Hypothalamus (tissue), 51 donors: ENCODE measurements at places on chromosomes 16 and 17.

DNA sequence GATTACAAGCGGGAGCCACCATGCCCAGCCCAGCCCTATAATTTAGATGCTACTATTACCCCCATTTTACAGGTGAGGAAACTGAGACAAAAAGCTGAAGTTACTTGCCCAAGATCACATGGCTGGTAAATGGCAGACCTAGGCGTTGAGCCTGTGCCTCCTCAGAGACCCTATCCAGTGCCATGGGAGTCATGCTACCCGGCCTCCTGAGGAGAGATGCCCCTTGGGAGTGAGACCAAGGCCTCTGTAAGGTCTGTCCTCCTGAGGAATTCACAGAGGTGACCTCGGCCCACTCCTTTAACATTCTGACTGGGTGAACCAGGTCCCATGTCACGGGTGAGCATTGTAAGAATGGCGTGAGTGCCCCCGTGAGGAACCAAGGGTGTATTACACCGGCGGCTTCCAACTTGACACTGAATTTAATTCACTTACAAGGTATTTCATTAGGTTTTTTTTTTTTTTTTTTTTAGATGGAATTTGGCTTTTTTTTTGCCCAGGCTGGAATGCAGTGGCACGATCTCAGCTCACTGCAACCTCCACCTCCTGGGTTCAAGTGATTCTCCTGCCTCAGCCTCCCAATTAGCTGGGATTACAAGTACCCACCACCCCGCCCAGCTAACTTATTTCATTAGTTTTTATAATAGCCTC lies 95.7 kb downstream of the ABCC6 start:
- DNase-seq = peak; percentile 34

DNA sequence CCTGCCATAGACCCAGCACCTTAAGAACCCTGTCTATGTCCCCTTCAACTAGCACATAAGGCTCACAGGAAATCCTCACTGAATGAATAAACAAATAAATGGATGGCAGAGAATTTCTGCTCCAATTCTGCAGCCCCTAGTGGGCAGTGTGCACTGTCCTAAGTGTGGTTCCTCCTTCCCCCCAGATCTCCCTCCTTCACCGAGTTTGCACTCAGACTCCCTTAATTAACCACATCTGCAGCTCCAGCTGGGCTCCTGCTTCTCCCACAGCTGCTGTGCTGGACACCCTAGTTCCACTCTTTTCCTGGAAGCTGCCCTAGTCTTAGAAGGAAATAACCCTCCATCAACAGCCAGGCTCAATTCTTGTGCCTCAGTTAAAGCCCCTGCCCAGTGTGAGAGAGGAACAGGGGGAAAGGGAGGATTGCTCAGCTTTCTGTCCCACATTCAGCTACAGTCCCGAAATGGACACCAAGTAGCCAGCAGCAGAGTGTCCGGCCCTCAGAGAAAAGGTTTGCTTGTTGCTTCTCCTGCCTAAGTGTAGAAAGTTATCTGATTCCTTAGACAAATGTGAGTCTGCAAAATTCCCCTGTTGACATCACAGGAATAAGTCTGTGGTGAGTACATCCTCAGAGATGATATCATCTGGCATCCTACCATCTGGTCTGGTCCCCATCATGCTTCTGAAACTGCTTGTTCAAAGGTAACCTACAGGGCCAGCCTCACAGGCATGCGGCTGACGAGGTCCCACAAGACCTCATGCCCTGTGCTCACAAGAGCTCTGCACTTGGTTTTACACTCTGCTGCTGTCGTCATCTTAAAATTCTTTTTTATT lies 12.3 kb downstream of the LRRC3C start:
- DNase-seq = no peak

DNA sequence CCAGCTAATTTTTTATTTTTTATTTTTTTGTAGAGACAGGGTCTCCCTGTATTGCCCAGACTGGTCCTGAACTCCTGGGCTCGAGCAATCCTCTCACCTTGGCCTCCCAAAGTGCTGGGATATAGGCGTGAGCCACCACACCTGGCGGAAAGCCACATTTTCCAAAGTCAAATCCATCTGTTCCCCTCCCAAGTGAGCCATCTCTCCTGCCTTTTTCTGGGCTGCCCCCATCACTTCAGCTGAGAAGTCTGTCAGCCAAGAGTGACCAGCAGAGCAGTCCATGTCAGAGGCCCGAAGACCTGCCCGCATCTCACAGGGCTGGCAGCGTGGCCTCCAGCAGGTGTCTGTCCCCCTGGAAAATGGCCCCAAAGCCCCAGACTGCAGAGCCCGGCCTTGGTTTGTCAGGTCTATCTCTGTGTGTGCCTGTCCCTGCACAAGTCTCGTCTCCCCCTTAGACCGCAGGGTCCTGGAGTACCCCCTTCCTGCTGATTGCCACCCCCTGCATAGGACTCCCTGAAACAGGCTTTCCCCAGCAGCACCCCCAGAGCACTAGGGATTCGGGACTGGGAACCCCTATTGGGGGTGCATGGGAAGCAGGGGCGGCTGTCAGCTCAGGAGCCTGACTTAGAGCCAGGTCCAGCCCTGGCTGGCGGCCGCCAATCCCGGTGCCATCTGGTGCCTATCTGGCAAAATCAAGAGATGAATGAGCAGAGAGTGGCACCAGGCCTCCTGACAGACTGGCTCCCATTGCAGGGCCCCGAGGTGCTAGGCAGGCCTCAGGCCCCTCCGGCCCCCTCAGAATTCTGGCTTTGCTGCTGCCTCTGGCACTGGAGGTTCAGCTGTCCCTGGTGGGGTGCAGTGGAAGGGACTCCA lies 7.8 kb downstream of the TTYH2 start:
- DNase-seq = no peak

DNA sequence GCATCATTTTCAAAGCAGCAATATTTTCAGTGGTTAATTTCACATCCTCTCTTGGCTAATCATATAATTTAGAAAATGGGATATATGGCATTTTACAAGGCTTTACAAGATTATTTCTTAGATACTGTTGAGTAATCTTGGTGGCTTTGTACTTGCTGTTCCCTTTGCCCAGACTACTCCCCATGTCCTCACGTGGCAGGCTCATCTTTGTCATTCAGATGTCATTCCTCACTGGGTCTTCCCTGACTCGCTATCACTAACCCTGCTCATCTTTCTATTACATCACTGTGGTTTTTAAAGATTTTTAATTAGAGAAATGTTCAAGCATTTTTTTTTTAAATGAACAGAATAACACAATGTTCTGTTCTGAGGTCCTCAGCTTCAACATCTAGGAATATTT lies 240.0 kb upstream of the IRX5 start:
- DNase-seq = no peak

- DNase-seq = no peak
These were observed 60.3 kb downstream of the FOXL1 start for GRCh38 chr16:86638642-86639041.

- no peak for DNase-seq
These were observed 11.2 kb downstream of the PPY start for GRCh38 chr17:43931062-43931571.

DNA sequence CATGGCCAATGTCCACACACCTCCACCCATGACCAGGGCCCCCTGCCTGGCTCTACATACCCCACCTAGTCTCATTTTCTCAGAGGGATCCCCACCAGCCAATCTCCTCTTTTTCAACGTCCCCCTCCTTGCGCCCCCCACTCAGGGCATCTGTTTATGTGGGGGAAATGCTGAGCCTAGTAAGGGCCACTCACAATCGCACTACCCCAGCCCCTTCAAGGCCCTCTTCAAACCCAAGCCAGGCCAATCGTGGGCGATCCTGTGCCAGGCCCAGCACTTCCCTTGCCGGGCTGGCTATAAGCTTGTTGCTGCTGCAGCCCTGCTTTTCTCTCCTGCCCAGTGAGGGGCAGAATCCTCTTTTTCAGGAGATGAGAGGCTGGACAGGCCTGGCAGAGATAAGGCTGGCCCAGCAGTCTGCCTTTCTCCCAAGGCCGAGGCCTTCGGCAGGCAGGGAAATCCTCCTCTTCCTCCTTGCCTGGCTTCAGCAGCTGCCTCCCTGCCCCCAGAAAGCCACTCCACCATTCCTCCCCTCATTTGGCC lies 16.1 kb downstream of the HSD11B2 start:
- no peak for DNase-seq

GRCh38 chr17:79803997-79804855 lies 7.3 kb upstream of the CBX8 start:
- no peak for DNase-seq

DNA sequence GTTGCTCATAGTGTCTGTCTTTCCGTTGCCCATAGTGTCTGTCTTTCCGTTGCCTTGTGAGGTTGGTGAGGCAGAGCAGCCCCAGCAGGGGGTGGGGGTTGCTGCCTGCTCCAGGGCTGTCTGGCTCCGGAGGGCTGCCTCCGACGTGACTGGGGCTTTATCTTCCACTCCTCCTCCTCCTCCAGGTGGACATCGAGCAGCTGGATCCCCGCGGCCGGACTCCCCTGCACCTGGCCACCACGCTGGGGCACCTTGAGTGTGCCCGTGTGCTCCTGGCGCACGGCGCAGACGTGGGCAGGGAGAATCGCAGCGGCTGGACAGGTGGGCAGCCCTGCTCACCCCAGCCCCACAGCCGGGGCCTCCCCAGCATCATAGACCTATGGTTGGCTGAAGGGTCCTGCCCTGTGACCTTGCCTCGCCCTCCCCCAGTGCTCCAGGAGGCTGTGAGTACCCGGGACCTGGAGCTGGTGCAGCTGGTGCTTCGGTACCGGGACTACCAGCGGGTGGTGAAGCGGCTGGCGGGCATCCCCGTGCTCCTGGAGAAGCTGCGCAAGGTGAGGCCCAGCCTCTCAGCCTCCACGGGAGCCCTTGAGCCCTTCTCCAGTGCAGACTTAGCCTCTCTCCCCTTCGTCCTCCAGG lies 14.7 kb downstream of the ANKRD13B start:
- DNase-seq = no peak

GRCh38 chr16:53619235-53619634 lies 84.4 kb downstream of the RPGRIP1L start:
- DNase-seq = no peak

DNA sequence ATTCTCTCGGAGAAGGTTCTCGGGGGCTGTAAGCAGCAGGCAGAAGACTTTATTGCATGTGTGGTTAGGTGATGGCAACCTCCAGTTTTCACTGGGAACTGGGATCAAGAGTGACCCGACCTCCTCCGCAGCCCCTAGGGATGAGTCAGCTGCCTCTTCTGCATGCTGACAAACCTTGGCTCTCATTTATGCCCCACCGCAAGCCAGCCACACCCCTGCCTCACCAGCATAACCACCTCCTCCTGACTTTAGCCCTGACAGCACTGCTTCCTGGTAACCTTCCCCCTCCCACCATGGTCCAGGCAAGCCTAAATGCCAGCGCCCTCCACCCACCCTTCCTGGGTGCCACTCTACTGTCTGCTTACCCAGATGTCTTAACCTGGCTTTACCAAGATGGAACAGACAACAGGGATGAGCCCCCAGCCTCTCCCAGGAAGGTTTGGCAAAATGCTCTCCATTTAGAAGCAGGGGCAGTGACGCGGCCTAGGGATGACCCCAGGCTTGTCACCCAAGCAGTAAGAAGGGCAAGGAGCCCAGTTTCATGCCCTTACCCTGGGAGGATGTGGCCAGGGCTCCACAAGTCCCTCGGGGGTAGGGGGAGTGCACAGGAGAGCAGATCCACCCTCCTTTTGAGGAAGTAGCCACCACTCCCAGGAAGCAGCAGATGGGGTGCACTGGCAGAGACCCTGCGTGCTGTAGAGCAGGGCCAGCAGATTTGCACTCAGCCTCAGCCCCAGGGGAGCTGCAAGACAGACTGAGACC lies 73.5 kb downstream of the GOSR1 start:
- no peak for DNase-seq

GRCh38 chr16:47528431-47528830 lies 67.3 kb downstream of the PHKB start:
- no peak for DNase-seq

GRCh38 chr16:55948230-55948629 lies 73.1 kb upstream of the CES5A start:
- no peak for DNase-seq

GRCh38 chr17:73420897-73421296 lies 109.1 kb upstream of the CDC42EP4 start:
- DNase-seq = no peak

DNA sequence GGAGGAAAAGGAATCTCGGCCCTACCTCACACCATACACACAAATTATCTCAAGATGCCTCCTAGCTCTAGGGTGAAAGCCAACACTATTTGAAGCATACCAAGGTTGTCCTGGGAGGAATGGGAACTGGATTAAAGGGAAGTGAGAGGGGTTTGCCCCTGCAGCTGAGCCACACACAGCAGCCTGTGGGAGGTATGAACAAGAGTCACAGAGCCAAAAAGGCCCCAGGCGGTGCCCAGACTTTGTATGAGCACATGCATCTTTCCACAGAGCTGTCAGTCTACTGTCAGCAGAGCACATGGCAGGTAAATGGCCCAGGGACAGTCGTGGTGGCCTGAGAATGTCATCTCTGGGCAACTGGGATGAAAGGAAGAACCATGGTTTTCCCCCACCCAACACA lies 31.0 kb upstream of the RCVRN start:
- no peak for DNase-seq

DNA sequence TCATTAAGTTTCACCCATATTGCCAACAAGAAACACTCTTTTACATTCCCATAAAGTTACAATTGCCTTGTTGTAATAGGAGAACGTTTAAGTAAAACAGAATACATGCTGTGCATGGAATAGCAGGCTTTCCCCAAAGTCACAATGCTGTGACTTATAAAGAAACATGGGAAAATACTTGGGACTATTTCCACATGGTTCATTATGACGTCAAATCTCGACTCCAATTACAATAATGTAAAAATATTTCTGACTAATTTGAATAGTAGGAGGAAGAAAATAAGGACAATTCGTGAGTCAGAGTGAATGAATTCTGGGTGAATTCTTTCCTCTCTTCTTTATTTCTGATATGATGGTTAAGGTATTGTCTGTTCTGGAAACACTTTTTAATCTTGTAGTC lies 52.8 kb downstream of the CDH11 start:
- DNase-seq = no peak

DNA sequence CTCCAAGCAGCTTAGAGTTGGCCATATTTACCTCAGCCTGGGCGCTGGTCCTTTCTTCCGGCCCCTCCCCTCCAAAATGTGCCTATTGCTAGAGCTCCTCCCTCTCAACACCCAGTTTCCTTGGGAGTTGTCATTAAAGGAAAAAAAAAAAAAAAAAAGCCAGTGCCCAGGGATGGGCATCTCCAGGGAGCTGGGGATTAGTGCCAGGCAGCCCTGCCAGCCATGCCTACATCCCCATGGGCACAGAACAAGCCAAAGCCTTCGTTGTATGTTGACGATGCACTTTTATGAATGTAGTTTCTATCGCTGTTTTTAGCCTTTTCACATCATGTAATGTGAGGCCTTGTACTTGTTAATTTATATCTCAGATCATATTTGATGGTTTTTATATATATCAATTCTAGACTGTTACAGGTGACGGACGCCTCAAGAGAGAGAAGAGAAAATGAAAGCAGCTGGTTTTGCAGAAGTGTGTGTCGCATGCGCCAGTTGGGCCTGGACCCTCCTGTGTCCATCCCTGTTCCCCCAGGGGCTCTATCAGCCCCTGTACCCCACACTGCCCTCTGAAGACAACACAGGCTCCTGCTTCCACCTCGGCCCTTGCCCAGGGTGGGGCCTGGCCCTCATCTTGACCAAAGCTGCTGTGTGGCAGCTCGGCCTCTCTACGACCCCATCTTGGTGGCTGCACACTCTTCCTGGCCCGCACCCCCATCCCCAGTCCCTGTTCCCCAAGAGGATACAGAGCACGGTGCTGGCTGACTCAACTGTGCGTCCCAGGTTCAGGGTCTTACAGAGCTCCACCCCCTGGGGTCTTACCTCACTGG lies 4.8 kb downstream of the LIMD2 start:
- no peak for DNase-seq

- DNase-seq = no peak
These were observed 27.3 kb upstream of the CNOT1 start for GRCh38 chr16:58656899-58657298.
